NCI-H446 treated with DMSO at 0.1 percent for 48 hours (cell line): ENCODE measurements at places on chromosomes 2 and 18.

- peak; percentile 35 for DNase-seq
Observed at GRCh38 chr18:8895987-8896619, 190.7 kb downstream of the MTCL1 start.

GRCh38 chr18:75066021-75066880, 142.7 kb downstream of the PTGR3 start:
- DNase-seq = no peak

- no peak for DNase-seq
Observed at GRCh38 chr2:180314086-180314485, 307.0 kb upstream of the CWC22 start.

- no peak for DNase-seq
Observed at GRCh38 chr18:22385718-22386117, 32.0 kb downstream of the CTAGE1 start.

DNA sequence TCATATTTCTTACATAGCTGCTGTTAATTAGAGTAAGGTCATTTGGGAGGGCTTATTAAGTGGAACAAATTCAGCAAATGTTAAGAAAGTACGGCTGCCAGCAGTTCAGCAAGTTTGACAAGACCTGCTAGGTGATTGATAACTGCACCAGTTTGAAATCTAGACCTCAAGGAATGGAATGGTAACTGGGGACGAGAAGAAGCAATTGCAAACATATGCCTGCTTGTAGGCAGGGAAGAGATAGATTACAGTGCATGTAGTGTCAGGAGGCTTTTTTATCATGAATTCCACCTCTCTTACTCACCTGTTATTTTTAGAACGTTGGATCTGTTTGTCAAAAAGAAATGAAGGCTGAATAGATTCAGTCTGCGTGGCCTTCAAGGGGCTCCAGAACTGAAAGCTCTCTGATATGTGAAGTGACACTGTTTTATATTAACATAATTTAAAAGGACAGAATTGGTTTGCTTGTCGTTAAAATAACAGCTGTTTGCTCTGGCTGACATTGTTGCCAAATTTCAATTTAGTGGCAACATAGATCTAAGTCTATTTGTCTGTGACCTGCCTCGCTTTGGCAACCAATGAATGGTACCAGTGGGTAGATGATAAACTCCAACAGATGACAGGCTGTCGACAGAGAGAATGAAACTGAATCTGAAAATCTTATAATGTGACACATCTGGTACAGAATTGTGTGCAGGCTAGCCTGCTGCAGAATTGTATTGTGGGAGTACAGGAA, 199.3 kb downstream of the ZNF407 start:
- DNase-seq = peak; percentile 15

GRCh38 chr2:85974390-85974789, 85.6 kb upstream of the ST3GAL5 start:
- no peak for DNase-seq

DNA sequence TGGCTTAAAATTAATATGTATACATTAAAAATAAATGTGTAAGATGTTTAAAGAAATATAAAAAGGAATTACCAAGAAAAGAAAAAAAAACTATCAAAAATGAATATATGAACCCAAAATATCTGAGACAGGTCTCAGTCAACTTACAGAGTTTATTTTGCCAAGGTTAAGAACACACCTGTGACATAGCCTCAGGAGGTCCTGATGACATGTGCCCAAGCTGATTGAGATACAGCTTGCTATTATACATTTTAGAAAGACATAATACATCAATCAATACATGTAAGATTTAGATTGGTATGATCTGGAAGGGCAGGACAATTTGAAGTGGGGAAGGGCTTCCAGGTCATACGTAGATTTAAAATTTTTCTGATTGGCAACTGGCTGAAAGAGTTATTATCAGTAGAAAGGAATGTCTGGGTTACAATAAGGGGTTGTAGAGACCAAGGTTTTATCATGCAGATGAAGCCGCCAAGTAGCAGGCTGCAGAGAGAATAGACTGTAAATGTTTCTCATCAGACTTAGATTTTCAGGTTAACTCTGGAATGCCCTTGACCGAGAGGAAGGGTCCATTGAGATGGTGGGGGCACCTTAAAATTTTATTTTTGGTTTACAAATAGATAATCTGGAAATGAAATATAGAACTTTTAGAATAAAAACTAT, 74.7 kb downstream of the EXOC6B start:
- no peak for DNase-seq

DNA sequence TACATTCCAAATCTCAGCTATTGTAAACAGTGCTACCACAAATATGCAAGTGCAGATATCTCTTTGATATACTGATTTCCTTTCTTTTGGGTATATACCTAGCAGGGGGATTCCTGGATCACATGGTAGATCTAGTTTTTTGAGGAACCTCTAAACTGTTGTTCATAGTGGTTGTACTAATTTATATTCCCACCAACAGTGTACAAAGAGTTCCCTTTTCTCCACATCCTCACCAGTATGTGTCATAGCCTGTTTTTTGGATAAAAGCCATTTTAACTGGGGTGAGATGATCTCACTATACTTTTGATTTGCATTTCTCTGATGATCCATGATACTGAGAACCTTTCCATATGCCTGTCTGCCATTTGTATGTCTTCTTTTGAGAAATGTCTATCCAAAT, 6.3 kb upstream of the CCNT2 start:
- DNase-seq = no peak

GRCh38 chr2:216083464-216084281, 2.0 kb downstream of the TMEM169 start:
- DNase-seq = no peak

GRCh38 chr2:29518646-29519337, 402.6 kb downstream of the ALK start:
- DNase-seq = no peak

DNA sequence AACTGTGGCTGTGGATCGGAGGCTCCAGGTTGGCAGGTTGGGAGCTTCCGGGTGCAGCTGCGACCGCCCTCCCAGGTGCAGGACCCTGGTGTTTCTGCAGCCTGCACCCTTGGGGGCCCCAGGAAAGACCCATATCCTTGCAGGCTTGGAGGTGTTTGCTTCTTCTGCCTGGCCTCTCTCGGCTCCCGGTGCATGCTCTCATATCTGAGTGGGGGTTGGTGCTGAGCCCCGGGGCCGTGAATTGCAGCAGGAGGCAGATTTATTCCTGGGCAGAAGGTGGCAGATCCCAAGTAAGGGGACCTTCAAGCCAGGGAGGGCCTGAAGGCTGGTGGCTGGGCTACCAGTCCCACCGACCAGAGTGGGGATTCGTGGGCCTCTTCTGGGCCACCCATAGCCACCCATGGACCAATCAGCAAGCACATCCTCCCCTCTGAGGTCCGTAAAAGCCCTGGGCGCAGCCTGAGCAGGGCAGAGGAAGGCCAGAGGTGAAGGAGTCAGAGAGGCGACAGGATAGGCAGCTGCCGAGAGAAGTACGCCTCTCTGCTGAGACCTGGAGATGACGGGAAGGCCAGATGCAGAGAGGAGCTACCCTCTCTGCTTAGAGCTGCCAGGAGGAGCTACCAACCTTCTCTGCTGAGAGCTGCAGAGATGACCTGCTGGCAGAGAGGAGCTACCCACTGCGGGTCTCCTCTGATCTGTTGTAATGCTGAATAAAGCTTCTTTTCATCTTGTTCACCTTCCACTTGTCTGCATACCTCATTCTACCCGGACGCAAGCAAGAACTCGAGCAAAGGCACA, 1279.0 kb upstream of the LRRTM1 start:
- DNase-seq = no peak

GRCh38 chr18:4119127-4119648, 335.9 kb downstream of the DLGAP1 start:
- DNase-seq = no peak

- no peak for DNase-seq
Observed at GRCh38 chr2:96694816-96695455, 44.9 kb downstream of the LMAN2L start.

DNA sequence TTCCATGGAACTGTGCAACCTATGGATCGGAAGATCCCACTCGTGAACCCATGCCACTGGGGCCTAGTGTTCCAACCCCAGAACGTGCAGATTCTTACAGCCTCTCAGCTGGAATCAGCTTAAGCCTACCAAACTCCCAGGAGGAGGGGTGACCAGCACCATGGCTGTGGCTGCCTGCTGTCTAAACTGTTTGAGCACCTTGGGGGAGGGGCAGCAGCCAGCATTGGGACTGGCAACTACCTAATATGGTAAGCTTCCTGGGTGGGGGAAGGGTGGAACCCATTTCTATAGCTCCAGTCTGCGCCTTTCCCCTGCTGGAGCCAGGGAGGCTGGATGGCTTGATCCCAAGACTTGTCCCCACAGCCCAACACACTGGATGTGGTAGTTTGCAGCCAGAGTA, 10.7 kb upstream of the POLE4 start:
- DNase-seq = no peak

DNA sequence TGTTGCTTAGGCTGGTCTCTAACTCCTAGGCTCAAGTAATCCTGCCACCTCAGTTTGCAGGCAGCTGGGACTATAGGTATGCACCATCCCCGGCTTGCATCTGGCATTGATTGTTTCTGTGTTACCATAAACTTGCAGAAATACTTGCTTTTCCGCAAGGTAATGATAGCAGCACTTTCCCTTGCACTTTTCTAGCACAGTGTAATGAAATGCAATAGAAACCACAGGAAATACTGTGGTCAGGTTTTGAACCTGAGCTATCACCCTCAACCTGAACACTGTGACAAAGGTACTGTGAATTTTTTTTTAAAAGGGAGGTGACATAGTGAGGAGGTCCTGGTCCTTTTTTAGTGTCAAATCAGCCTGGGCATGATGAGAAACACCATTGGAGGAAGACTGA, 38.3 kb downstream of the DHRS9 start:
- DNase-seq = no peak

DNA sequence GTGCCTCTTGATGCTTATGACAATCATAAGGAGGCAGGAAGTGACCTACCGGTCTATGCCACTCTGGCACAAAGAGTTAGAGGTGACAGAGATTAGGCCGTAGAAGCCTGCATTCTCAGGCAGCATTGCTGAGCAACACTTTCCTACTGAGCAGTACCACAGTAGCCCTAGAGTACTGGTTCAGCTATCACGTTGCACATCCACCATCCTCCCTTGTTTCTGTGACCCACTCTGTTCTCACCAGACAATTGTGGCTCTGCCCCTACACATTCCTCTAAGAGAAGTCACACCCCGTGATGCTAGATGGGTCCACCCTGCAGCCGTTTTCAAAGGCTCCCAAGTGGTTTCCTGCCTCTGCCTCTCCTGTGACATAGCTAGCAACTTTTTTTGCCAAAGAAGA, 22.6 kb upstream of the SUCLG1 start:
- DNase-seq = no peak

DNA sequence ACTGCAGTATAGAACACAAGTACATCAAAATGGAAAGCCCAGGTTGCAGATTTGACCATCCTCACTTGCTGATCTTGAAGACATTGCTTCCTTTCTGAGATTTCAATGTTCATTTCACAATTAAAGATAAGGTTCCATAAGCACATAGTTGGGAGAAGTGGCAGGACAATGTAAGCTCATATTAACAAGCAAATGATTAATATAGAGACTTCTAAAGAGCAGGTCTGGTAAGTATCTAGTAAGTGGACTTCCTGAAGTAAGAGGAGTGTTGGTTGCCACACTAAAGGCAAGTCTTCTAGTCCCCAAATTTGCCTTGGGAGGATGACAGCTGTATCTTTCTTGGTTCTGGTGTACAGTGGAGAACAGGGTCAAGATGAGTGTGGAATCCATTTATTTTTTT, 1.4 kb upstream of the PTPRM start:
- no peak for DNase-seq

GRCh38 chr2:145723872-145724271, 1204.0 kb upstream of the ZEB2 start:
- DNase-seq = no peak

- no peak for DNase-seq
Observed at GRCh38 chr2:155675920-155676319, 656.6 kb downstream of the NR4A2 start.

- DNase-seq = no peak
Observed at GRCh38 chr2:210474776-210475175, 1.8 kb downstream of the LANCL1 start.

GRCh38 chr2:47177043-47177565, 22.0 kb upstream of the STPG4 start:
- DNase-seq = no peak

GRCh38 chr2:119282146-119282995, 58.7 kb downstream of the STEAP3 start:
- no peak for DNase-seq

DNA sequence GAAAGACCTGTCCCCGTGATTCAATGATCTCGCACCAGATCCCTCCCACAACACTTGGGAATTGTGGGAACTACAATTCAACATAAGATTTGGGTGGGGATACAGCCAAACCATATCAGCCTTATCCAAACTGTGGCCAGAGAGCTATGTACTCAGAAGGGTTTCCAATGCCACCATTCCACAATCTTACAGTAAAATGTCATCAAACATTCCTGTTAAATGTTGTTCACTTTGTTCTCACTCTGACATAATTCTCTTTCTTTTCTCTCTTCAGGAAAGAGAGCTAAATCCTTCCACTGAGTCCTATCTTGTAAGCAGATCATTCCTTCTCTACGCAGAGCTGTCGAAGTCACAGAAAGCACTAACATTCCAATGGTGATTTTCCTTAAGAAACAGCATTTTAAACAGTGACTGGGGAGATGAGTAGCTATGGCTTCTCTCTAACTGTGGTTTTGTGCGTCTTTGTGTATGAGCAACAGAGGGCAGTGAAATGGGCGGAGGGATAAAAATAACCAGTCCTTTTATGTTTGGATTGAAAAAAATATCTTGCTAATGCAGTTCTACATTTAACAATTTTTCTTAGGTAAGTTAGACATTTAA, 684.7 kb downstream of the EPHA4 start:
- DNase-seq = no peak

DNA sequence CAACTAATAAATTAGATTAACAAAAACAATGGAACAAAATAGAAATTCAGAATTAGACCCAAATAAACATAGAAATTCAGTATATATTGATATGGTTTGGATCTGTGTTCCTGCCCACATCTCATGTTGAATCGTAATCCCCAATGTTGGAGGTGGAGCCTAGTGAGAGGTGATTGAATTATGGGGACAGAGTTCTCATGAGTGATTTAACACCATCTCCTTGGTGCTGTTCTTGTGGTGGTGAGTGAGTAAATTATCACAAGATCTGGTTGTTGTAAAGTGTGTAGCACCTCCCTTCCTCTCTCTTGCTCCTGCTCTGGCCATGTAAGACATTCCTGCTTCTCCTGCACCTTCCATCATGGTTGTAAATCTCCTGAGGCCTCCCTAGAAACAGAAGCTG, 16.6 kb upstream of the B4GALT6 start:
- DNase-seq = no peak

- no peak for DNase-seq
Observed at GRCh38 chr18:45349019-45349418, 266.3 kb upstream of the SLC14A2 start.
